ENCODE measurements at places on chromosomes 12 and 14.

- DNase-seq: peak; percentile 71
Measured at GRCh38 chr12:685388-685787, 22.1 kb upstream of the NINJ2 start.

- no peak for DNase-seq
Measured at GRCh38 chr12:51265024-51265423, 5.2 kb downstream of the SMAGP start.

DNA sequence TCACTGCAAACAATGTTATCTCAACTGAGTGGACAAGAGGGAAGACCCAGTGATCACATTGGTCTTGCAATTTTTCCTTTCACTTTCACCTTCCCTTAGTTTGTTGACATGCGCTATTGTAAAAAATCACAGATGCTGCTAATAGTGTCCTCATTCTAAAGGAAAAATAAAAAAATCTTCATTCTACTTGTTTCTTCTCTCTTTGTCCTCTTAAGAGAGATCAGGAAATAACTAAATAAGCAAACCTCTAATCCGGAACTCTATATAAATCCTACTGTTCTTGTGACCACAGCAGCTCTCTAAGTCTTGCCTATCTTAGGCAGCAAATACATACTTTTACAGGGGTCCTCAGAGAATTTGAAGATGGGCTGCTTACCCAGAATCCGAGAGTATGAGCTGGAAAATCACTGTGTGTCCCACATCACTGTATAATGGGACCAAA, 257.7 kb downstream of the NAV3 start:
- DNase-seq: no peak

- DNase-seq: peak; percentile 45
Measured at GRCh38 chr12:96434107-96434506, 33.9 kb upstream of the CDK17 start.

DNA sequence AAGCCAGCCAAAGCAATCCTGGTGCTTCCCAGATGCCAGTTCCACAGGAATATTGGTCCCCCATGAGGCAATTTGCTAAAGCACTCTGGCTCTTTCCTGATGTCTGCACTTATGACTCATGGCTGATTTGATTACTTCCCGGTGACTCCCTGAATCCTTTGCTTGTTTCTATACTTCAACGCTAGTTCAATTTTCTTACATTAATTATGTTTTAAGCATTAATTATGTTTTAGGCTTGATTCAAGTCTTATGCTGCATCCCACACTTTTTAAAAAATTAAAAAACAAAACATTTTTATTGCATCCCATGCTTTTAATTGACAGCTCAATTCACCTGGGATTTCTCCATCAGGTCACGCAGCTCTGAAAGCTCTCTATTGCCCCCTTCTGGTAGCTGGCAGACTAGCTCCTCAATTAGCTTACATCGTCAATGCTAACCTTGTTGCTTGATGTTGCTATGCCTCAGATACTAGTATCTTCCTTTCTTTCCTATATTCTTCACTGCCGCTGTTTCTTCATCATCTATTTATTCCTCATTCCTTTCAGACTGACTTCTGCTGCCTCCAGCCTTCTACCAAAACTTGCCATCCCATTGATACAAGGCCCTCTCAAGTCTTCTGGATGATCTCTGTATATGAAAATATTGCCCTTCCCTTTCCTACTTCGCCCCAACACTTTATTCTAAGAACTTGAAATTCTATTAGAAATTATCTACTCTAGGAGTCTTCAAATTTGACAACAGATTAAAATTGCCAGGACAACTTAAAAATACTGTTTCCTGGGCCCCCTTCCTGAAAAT, 32.0 kb downstream of the TSHR start:
- peak; percentile 47 for DNase-seq

- DNase-seq: no peak
Measured at GRCh38 chr12:39426636-39427240, 16.2 kb downstream of the KIF21A start.

- no peak for DNase-seq
Measured at GRCh38 chr14:100652744-100653143, 65.5 kb upstream of the BEGAIN start.

- DNase-seq: no peak
Measured at GRCh38 chr12:55718015-55718414, 2.2 kb downstream of the BLOC1S1 start.

DNA sequence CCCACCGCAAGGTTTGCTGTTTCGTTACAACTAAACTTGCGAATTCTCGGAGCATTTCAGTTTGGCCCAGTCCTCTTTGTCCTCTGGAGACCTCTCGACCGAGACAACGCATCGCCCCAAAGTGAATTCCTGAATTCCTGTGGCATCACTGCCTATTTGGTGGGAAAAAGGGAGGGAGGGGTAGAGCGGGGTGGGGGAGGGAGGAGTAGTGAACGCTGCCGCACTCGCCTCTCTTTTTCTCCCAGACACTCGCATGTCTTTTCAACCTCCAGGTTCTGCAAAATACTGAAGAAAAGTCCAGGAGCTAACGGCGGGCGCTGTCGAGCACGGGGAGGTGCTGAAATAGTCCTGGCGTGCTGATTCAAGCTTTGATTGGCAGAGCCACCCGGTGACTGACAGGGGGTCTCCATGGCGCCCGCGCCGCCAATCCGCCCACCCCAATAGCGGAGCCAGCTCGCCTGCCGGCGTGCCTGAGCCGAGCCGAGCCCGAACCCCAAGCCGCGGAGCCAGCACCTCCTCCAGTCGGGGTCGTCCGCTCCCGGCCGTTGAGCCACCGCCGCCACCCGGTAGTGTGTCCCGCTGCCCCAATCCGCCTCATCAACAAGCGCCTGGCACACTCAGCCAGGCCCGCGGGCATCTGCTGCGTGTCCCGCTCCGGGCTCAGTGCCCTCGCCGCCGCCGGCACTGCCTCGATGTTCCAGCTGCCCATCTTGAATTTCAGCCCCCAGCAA, at the start of gene SIX6:
Gene SIX6, plus strand, starts transcription at position 440 of the 731 bp plus-strand sequence. Its CDS starts 253 bp downstream, at position 693.
- no peak for DNase-seq

GRCh38 chr12:1662761-1663439, 28.0 kb upstream of the ADIPOR2 start:
- DNase-seq: peak; percentile 19

DNA sequence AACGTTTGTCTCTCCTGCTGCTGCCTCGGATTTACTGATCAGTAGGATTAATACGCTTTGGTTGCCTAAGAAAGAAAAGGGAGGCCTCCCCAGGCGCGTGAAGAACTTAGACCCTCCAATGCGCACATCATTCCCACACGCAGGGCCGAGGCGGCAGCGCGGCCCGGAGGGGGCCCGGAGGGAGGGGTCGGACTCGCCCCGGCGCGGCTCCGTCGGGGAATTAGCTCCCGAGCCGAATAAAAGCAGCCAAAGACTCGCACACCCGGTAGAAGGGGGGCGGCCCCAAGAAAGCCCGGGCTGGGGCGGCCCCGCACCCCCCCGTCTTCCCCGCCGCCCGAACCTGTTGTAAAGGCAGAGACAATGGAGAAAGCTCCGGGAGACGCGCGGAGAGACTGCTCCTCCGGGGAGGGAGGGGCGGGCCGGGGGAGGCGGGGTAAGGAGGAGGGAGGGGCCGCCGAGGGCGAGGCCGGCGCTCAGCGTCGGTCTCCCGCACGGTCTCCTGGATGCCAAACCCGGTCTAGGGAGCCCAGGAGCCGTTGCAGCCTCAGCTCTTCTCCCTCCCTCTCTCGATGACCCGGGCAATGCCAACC, at the start of gene NELL2:
Gene NELL2, minus strand, starts transcription at position 362 of the 590 bp plus-strand sequence. CDS start 446 bp downstream, outside the sequence.
- peak; percentile 59 for DNase-seq

GRCh38 chr12:44531320-44531971, 344.7 kb downstream of the NELL2 start:
- no peak for DNase-seq

- DNase-seq: no peak
Measured at GRCh38 chr12:47111854-47112253, 32.1 kb upstream of the AMIGO2 start.

- peak; percentile 60 for DNase-seq
Measured at GRCh38 chr14:106174206-106174605, 647.8 kb downstream of the TMEM121 start.

GRCh38 chr12:104521731-104522130, 65.0 kb downstream of the CHST11 start:
- DNase-seq: no peak

GRCh38 chr12:122870867-122871664, 24.9 kb downstream of the VPS37B start:
- no peak for DNase-seq

GRCh38 chr12:1277905-1278304, 286.9 kb downstream of the ERC1 start:
- no peak for DNase-seq

GRCh38 chr12:64747695-64748094, 11.5 kb downstream of the GNS start:
- DNase-seq: no peak

DNA sequence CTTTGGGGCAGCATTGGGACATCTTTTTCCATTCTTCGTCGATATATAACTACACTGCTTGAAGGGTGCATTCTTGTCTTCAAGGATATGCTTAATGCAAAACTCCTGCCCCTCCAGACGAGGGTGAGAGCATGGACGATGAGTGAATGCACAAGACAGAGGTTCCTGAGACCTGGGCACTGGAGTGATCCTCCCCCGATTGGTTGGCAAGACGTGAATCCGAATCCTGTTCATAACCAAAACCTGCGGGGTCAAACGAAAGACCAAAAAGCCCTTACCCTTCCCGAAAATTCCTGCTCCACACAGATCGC, 684 bp downstream of the KANSL2 start:
- no peak for DNase-seq

- DNase-seq: no peak
Measured at GRCh38 chr14:81682134-81682533, 148.5 kb upstream of the SEL1L start.

GRCh38 chr12:121048442-121048841, 9.4 kb upstream of the OASL start:
- no peak for DNase-seq

GRCh38 chr14:100409651-100410050, 86.5 kb downstream of the SLC25A47 start:
- DNase-seq: no peak

GRCh38 chr12:27462851-27463250, 16.3 kb downstream of the SMCO2 start:
- no peak for DNase-seq

DNA sequence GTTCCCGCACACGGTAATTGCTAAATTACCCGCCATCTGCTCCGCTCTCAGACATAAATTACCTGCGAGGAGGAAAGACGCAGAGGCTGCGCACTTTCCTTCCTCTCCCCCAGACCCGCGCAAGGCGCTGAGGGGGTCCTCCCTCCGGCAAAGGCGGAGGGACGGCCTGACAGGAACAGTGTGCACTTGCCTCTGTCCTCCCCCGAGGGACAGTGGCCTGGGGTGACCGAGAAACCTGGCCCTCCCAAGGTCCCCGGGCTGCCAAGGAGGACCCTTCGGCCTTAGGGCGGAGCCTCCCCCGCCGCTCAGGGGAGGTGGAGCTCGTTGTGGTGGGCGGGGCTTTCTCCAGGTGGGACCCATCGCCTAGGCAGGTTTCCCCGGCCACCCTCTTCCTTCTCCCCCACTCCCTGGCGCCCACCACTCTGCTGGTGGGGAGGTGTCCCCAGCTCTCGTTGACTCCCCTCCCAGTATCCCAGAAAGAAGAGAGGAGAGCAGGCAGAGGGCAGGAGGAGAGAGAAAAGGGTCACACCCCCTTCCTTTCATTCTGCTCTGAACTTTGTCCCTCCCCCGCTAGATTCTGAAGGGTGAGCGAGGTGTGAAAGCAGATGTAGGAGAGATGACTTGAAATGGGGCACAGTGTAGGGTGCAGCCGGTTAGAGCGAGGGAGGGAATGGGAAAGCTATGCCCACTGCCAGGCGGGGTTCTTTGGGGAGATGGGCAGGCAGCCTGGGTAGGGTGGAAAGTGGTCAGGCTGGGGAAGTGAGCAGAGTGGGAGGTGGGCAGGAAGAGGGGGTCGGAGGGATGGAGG, 11.4 kb upstream of the CALCOCO1 start:
- peak; percentile 31 for DNase-seq

Data from activated effector memory CD4-positive, alpha-beta T cell treated with Interleukin-2 at 50 U/mL for 16 hours (primary cell).